WERI-Rb-1 (cell line): ENCODE measurements at places on chromosomes 12 and 14.

- no peak for DNase-seq
Measured at GRCh38 chr14:77562681-77563080, 53.8 kb downstream of the SPTLC2 start.

DNA sequence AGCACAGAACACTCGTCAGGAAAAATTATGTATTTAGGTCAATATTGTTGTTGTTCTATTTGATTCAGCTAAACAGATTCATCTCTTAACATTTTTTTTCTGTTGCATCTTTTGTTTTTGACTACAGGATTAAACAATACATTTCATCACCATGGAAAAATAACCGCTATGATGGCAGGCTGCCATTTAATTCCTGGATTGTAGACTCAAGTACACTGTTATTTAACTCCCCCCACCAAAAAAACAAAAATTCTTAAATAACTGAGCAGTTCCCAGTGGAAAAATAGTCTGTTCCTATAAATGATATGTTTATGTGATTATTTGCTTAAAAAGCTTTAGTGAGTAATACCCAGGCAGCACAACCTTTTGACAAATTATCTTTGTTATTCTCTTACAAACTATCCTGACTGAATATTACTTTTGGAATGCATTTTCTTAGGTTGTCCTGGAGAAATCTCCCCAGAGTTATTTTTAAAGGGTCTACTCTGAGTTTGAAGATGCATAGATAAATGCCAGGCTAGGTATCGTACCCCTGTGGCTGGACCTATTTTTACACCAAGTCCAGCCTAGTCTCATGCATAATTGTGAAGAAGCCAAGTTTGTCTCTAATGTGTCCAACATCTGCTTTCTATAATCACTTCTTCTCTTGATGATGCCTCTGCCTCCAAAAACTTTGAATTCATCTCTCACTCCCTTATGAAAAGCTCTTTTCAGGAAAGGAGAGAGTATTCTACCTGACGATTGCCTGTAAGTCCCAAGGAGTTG, 3.7 kb downstream of the KERA start:
- DNase-seq, result no peak

DNA sequence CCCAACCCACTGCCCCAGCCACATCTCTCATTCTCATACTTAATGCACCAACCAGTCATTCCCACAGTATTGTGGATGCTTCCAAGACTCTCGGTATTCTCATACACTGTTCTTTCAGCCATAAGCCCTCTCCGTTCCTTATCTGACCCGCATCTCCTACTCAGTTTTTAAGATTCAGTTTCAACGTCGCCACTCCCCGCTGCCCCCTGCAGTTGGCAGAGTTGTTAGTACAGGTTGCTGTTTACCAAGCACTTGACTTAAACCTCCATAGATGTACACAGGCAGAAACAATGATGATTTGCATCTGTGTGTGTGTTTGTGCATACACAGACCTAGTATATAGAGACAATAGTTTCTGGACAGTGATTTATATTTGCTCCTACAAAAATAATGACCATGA, 40.2 kb downstream of the PAH start:
- DNase-seq, result peak; percentile 35

DNA sequence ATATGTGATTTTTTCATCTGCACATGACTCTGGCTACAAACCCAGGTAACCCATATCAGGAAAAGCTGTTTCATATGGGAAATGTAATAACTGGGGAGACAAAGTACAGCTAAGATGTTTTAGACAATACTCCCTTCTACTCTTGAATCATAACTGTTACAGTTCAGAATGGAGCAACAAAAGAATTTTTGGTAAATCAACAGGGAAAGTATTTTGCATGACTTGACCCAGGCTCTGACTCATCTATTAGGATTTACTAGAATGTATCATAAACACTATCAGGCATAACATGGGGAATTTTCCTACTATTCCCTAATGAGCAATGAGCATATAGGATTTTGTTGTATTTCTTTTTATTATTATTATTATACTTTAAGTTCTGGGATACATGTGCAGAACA, 553.0 kb downstream of the SLC16A7 start:
- DNase-seq, result no peak

GRCh38 chr14:57749267-57749666, 116.6 kb downstream of the SLC35F4 start:
- no peak for DNase-seq

DNA sequence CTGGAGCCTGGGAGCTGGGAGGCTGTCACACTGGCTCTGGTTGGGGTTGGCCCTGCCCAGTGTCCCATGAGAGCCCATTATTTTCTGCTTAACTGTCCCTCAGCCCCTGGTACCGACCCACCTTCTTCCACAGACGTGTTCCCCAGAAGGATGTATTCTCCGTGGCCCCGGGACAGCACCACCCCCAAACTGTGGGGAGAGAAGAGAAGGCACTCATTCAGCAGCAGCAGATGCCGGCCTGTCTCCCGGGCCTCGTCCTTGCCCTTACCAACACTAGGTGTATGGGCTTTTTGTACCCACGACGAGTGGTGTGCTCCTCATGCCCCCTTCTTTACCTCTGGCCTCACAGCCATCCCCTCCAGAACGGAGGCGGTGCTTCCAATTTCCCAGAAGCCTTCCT, 38.1 kb downstream of the LRTM2 start:
- DNase-seq, result no peak

GRCh38 chr14:104118006-104118844, 20.2 kb upstream of the KIF26A start:
- DNase-seq, result peak; percentile 4

- no peak for DNase-seq
Measured at GRCh38 chr12:27511031-27511722, 12.8 kb upstream of the PPFIBP1 start.

- DNase-seq, result no peak
Measured at GRCh38 chr12:121789800-121790728, 3.4 kb downstream of the RHOF start.

- no peak for DNase-seq
Measured at GRCh38 chr14:32259368-32260013, 56.4 kb upstream of the RNU6-8 start.

DNA sequence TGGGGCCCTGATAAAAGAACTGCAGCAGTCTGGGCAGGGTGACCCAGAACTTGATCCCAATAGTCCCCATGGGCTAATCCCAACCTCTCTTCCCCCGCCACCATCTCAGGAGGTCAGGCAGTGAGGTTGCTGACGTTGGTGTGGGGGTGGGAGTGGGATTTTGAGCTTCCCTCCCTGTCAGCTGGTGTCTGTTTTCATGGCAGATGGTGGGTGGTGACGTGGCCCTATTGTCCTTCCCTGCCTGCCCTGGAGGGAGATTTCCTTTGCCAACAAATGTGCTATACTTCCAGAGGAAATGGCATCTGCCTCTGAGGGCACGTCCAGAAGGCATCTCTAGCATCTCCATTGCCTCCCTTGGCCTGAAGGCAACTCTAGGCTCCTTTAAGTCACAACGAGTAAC, 37.7 kb downstream of the NEUROD4 start:
- peak; percentile 98 for DNase-seq

DNA sequence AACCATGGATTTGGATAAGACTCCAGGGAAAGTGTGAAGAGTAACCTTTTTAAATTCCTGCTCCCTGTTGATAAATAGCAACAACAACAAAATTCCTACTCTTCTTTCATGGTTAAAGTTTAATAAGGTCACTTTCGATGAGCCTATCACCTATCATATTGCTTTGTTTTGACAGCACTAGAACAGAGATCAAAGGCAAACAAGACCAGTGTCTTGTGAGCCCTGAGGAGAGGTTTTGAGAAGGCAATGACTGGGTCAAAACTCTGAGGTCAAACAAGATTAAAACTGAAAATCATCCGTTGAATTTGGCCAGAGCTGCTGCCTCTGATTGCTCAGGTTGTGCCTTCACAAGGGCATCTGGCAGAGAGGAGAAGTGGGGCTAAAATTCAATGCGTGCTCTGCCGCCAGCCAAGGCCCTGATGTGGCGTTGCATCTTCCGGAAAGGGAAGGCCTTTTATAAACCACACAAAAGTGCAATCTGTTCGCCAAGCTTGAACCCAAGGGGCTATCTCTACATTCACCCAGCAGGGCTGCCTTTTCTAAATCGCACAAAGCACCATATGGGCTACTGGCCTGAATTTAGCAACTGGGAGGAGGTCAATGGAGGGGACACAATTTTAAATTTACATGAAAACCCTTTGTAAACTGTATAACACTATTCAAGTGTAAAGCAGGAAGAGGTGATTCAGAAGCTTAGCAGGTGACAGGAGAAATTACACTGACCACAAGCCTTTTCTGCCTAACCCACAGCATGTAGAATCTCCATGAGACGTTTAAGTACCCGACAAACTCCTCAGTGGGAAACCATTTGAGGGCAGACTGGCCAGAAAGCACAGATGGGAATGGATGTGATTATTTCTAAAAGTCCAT, 140.8 kb downstream of the DAD1 start:
- no peak for DNase-seq

GRCh38 chr14:54792288-54792687, 110.3 kb downstream of the GCH1 start:
- no peak for DNase-seq

DNA sequence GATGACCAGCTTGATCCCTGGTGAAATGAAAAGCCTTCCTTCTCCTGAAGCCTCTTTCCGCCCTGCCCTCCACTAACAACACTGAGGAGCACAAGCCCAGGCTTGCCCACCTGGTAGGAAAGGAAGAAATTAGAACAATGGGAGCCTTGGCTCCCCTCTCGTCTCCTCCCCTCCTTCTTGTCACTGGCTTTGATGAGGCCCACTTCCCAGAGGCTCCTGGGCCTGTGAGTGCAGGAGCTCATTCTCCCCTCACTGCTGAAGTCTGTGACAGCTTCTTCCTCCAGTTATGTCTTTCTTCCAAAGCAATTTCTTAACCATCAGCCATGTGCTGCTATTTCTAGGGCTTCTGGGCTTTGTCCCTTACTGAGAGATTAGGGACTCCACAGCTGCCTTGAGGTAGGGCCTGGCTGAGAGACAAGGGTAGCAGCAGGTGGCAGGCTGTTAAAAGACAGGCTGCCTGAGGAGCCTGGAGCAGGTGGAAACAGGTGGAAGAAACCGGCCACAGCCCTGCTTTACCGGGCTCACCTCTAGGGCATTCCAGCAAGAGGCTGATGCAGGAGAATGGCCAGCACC, 53.6 kb upstream of the SRSF5 start:
- peak; percentile 86 for DNase-seq

DNA sequence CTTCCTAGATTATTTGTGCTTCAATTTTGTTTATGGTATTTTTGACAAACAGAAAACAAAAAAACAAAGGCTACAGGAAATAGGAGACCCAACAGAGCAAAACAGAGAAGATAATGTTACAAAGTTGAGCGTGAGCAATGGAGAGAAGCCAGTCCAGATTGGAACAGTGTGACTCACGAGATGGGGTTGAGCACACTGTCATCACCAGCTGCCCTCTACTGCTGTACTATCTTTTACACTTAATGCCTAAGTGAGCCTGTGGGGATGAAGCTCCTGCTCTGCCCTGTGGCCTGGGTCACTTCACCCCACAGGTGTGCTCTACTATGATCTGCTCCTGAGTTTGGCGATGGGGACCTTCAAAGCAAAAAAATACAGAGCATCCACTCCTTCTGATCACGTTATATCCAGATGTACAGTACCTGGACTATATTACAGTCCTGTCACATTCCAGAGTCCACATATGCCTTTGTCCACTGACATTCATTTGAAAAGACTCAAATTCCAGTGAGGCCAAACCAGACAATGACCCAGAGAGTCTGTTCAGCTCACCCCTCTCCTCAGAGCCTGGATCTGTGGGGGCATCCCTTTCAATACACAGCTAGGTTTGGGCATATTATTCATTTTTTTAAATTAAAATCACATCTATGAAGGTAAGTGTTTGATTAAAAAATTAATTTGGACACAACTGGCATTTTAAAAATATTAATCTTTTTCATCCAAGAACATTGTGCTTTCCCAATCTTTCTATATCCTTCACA, 4.4 kb downstream of the IPO8 start:
- no peak for DNase-seq

DNA sequence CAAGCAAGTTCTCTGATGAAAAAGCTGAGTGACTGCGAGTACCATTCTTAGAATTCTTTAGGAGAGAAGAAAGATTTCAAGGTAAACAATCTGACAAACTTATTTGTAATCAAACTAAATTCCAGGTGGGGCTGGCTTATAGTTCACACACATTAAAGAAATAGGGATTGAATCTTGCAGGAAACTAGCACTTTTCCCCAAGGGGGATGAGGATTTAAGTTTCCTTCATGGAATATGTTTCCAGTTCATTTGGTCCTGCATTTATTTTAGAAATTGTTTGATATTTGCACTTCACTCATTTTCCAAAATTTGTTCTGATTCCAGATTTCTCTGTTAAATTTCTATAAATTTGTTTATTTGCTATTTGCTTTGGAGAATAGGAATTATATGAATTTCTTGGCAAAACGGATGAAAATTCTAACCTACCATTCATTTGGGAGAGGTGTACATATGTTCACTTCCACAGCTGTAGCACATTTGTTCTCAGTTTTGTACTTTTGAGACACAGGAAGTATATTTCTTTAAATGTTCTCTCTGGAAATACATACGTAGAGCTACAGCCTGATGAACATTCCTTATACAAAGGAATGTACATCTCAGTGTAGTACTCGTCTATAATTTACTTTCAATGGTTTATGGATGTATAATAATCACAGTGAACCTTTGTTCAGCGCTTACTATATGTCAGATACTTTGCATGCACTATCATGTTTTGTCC, 145.5 kb downstream of the AKAP6 start:
- no peak for DNase-seq

DNA sequence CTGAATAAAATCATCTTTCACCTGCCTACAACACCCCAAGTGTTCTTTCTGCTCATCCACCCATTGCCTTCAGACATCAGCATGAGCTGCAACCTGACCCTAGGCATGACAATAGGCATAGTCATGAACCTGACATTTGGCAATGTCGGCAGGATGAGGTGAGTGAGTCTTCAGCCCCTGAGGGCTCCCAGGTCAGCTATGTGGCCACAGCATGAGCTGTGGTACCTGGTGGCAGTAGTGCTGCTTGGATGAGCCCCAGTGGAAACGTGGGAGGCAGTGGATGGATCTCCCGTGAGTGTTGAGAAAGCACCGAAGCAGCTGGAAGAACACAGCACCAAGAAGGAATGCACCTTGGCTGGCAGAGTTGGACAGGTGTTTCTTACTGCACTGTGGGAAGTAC, 334.8 kb upstream of the FAR2 start:
- DNase-seq, result no peak

DNA sequence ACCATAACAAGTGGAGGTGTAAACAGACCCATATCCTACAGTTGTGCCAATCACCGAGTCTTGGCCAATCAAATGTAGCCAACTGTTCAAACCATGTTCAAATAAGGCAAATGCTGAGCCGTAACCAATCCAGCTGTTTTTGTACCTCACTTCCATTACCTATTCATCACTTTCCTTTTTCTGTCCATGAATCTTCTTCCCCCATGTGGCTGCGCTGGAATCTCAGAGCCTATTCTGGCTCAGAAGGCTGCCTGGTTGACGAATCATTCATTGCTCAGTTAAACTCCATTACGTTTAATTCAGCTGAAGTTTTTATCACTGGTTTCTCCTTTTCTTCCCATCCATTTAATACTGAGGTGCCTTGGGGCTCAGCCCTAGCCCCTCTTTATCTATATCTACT, 71.1 kb downstream of the TBC1D30 start:
- no peak for DNase-seq

- no peak for DNase-seq
Measured at GRCh38 chr14:49250109-49250508, 336.1 kb downstream of the RPS29 start.
